ENCODE measurements at places on chromosomes 5 and 9.

- peak; percentile 55 for DNase-seq
Observed at GRCh38 chr5:15502208-15502607, 2.2 kb downstream of the FBXL7 start.

DNA sequence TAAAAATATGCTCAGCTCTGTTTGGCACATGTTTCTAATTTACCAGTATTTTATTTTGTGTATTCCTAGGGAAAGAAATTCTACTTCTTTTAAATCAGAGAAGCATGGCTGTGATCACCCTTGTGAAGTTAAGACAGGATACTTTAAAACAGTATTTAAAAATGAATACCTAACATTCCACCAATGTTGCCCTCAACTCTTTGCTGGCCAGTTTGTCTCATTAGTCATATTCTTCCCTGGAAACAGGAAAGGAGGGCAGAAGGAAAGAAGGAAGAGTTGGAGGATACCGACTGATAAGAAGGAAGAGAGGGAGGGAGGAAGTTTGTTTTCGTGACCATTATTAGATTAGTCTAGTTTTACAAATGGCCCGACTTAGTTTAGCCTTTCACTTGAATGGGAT lies 137.4 kb downstream of the PLK2 start:
- DNase-seq: peak; percentile 27

DNA sequence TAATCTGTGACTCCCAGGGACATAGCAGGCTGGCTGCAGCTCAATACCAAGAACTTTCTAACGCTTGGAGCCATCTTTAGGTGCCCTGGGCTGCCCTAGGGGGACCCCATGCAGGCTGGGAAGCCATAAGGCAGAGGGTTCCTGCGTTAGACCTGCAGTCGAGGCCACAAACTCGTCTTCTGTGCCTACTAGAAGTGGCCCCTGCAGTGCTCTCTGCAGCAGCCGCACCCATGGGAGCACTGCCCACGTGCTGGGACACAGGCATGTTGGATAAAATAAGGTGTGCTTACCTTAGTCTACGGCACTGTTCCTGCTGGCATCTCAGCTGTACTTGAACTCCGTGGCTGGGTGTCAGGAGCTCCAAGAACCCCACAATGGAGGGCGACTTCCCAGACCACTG lies 9.4 kb downstream of the TOR1B start:
- no peak for DNase-seq

DNA sequence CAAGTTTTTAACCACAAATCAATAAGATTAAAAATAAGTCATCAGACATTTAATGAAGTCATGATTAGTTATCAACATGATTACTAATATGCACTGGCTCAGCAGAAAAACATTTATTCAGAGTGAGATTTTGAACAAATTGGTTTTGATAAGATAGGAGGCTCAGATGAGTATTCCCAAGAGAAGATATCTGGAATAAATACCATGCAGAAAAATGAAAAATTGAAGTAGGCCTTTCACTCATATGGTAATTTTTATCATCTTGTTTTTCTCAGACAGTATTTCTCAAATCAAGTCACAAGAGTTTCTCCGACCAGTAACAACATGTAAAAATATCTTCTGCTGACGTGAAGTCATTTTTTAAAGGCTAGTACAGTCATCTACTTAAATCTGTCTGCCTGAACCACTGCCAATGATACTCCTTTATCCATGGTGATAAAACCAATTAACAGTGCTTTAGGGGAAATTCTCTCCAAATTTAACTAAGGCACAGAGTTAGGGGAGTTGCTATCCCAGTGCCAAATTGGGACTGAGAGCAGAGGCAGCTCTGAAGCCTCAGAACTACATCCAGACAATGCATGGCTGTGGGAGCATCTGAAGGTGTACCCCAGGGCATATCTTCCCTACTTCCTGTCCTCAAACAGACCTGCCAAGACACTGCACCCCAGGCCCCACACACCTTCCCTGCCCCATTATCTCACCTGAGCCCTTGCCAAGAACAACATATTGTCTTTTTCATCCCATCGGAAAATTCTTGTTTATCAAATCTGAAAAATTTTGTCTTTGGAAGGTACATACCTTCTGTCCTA lies 105.5 kb upstream of the TSLP start:
- no peak for DNase-seq

DNA sequence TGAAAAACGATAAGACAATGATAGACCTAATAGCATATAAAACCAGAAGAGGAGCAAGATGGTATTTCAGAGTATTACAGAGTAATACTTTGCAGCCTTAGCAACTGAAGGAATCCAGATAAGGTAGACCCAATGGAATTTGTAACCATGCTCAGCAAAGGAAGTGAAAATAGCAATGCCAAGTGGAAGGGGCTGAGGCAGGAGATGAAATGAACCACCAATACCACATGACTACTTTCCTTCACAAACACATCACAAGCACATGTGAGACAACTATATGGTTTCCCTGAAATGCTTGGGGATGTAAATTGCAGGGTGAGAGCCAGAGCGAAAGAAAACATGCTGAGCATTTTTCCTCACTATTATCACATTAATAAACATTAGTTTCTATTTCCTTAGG lies 79.8 kb upstream of the MELK start:
- no peak for DNase-seq

DNA sequence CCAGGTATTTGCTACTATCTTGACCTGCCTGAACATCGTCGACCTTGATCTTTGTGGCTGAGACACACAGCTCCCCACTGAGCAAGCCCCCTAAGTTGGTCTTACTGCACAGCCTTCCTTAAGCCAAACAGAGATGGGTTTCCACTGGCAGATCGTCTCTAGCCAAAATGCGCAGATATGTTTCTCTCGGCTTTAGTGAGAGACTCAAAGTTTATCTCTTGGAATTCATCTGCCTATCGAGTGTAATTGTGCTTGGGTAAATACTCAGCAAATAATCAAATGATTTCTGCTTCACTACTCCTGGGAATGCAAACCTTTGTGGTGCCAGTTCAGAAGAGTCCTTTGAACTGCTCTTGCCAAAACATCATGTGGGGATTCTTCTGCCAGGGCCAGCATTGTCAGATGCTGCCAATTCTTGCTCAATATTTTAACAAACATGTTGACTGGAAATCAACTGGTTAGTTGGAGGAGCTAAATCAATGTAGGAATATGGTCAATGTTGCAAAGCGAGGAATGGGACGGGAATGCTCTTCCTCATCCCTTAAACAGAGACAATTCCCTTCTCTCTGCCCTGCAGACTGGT lies 141.2 kb upstream of the SLC28A3 start:
- no peak for DNase-seq

DNA sequence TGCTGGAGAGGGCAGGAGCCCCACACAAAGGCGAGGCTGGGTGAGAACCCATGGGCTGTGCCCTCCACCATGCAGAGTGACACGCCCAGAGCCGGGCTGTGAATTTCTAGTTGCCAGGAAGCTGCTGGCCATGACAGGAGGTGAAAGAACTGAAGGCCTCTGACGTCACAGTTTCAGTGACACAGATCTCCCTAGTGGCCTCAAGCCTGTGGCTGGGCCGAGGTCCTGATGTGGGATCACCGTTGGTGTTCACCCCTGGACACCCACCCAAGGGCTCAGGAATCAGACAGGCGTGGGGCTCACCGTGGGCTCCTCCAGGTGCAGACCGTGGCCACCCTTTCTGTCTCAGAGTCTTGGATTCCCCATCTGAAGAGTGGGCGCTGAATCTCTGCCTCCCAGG lies 39.9 kb downstream of the MSX2 start:
- no peak for DNase-seq

DNA sequence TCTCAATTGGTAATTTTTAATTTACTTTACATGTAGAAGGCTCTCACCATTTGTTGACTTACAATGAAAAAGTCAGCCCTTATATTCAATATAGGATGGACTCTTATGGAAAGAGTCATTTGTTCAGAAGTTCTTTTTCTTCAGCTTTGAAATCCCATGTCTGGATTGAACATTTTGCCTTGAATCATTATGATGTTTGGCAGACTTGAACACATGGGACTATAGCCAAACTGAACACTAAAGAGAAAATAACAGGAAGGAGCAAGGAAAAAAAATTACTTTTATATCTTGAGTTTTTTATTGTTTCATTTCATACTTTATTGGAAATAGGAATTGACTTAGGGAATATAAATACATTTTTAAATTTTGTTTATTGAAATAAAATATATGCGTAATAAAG lies 1503.0 kb downstream of the EFNA5 start:
- DNase-seq: peak; percentile 16

DNA sequence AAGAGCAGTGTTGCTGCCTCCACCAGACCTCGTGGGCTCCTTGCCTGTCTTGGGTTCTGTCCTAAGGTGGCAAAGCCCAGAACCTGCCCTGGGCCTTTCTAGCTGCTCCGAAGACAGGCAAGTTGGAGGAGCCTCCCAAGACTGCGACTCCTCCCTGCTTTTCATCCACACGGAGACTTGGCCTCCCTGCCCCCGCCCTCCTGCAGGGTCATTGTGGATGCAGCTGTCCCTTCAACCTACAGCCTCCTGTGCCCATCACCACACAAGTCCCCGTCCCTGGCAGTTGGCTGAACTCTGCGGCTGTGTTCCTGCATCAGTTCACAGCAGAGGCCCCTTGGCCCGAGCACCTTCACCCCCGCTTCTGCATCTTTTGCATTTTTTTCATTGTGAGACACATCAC lies 59.2 kb downstream of the WNK2 start:
- no peak for DNase-seq

- no peak for DNase-seq
Observed at GRCh38 chr9:133080161-133080560, 18.4 kb downstream of the CEL start.

DNA sequence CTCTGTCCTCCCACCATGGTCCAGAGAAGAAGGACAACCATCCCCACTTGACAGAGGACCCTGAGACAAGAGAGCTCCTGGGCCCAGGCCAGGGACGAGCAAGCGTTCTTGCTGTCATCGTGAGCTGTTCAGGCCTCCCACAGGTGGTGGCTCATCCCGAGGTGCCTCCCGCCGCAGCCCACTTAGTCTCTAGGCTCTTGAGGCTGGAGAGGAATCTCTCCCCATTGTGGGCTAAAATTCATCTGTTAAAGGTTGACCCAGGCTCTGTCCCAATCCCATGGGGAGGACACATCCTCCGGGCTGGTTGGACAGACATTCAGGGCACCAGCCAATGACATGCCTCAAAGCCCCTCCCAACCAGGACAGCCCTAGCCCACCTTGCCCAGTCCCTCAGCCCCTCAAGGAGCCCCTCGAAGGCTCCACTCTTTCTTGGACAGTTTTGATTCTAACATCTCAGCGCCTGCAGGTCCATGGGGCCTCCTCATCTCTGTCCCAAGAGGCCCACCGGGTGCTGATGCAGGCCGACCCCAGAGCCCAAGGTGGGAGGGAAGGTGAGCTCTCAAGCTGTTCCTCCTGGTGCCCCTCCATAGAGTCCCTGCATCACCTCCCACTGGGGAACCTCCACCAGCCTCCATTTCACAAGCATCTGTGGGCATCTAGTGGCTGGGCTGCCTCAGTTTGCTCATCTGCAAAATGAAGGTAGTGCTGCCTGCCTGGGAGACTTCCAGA lies 52.9 kb downstream of the BARX1 start:
- no peak for DNase-seq

DNA sequence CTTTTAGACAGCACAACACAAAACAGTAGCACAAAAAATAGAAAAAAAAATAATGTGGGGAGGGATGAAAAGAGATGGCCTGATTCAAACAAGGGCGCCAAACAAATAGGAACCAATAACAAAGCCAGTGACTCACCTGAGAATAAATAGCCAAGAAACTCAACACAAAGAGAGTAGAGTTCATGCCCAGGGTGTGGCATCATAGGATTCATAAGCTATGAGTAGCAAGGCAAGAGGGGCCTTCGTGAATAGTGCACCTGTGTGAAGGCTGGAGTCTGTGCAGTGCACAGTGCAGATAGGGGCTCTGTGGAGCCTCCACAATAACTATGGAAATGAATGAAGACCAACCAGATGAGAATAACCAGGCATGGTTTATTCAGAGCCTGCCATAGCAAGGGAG lies 541.7 kb downstream of the SPOCK1 start:
- no peak for DNase-seq

GRCh38 chr5:66138637-66139317 lies 5.3 kb upstream of the SREK1 start:
- no peak for DNase-seq

DNA sequence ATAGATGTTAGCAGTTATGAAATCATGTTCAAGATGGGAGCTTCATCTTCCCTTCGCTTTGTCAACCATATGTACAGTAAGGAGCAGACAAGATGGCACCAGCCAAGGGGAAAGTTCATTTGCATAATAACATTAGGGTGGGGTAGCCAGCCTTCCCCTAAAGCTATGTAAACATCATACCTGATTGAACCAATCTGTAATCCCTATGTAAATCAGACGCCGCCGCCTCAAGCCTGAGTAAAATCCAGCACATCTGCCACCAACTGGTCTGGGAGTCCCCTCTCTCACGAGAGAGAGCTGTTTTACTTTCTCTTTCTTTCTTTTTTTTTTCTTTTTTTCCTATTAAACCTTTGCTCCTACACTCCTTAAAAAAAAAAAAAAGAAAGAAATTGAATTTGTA lies 30.8 kb upstream of the REEP2 start:
- DNase-seq: no peak

DNA sequence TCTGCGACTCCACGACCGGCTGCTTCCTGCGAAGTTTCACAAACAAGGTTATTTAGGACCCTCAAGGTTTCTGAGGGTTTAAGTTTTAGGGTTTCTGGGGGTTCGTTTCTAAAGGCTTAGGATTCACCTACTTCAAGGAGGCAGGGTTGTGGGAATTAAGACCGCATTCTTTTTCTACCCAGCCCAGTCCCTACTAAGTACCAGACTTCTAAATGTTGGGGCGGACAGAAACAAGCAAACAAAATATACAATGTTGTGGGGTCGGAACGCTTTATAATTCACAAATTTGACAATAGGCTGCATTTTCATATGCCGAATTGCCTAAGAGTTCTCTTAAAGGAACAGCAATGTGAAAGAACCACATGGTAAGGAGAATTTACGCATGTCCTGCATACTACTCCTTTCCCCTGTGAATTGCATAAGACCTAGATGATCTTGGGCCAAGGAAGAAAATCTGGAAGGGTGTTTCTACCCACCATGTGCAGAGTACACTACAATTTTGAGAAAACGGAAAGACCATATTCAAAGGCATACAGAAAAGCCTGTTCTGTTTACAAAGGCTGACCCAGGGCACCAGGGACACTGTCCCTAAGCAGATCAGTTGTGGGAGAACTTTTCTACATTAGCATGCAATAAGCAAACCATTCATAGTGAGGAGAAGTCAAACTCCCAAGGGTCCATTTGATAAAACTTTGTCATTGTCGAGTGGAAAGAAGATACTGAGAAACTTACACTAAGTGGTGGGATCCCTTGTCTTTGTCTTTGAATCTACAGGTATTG lies 457.3 kb downstream of the RAB3C start:
- DNase-seq: peak; percentile 32

GRCh38 chr5:112634796-112635195 lies 102.9 kb upstream of the APC start:
- no peak for DNase-seq

- DNase-seq: no peak
Observed at GRCh38 chr5:32087086-32088082, 86.7 kb downstream of the GOLPH3 start.

GRCh38 chr5:108271127-108271526 lies 110.8 kb downstream of the FBXL17 start:
- no peak for DNase-seq

Measured in astrocyte of the spinal cord (primary cell).